Stomach (tissue), 19 donors: ENCODE measurements at places on chromosomes 4 and X.

- DNase-seq: no peak
These were observed 107.3 kb downstream of the GATB start for GRCh38 chr4:151653548-151653918.

DNA sequence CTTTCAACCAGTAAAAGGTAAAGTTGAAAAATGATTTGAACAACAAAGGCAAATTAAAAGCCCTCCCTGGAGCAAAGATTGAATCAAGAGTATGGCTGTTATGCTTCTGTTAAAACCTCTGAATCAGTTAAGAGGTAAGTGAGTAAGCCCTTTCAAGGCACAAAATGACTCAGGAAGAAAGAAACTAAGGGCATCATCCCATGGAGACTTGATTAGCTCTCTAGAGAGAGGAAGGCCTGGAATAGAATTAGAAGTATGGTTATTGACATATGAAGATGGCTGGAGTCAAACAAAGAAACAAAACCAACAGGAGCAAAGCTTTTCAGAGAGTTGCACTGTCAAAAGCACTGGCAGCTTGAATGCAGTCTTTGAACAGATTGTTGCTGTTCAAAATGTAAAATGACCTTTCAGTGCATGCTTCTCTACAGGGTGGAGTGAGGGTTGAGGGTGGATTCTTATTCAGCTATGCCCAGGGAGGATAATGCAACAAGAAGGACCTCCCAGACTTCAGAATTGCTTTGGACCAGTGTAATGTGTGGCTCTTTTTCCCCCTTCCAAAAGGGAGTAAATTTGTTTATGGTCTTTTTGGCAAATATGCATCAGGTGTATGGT lies 365.5 kb downstream of the GBA3 start:
- no peak for DNase-seq

DNA sequence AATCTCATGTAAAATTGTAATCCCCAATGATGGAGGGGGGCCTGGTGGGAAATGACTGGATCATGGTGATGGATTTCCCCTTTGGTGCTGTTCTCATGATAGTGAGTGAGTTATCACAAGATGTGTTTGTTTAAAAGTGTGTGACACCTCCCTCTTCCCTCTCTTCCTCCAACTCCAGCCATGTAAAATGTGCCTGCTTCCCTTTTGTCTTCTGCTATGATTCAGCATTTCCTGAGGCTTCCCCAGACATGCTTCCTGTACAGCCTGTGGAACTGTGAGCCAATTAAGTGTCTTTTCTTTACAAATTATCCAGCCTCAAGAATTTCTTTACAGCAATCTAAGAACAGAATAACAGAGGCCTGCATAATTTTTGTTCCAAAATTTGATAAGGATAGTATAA lies 85.2 kb downstream of the ANAPC10 start:
- DNase-seq: peak; percentile 16

- peak; percentile 82 for DNase-seq
These were observed 1.1 kb downstream of the KLHL15 start for GRCh38 chrX:24025741-24026403.

DNA sequence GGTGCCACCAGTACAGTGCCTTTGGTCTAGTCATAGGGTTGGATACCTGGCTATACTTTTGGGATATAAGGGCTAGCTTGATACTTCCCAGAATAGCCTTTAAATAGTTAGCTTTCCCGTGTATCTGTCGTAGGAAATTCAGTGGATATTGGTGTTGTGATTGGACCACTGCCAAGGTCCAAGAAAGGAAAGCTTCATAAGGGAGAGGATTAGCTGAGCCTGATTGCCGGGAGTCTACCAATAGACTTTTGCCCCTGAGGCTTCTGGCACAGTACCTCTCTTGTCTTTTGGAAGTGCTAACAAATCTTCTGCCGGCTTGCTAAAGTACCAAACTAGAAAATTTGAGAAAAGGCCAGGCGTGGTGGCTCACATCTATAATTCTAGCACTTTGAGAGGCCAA lies 350.6 kb downstream of the CHIC1 start:
- no peak for DNase-seq

DNA sequence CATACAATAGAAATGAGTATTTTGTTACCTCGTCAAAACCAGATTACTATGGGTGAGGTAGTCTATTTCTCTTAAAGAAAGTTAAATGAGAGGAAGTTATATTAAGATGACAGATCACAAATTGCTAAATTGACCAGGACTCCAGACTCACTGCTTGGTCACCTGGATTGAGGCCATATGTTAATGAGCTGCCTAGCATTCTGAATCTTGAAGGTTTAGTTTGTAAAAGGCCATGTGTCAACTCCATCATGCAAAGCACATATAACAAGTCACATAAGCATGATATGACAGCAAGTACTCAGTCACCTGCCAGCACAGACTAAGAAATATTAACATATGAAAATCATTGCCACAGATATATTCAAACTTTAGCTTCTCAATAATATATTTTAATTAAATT lies 72.6 kb downstream of the EPHA5 start:
- no peak for DNase-seq

DNA sequence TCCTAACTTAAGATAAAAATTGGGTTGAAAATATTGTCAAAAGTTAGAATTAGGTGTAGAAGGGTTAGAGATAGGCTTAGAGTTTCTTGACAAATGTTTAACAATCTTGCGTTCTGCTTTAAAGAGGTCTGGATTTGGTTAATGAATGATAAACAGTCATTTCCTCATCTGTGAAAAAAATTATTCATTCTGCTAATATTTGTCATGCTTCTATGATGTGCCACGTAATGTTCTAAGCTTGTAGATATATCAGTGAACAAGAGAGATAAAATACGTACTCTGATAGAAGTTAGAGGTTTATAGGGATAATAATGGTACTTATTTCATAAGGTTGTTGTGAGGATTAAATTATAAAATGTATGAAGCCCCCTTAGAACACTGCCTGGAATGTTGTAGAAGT lies 443.0 kb upstream of the GALNT7 start:
- peak; percentile 17 for DNase-seq

GRCh38 chr4:16686195-16686594 lies 212.2 kb downstream of the LDB2 start:
- no peak for DNase-seq

DNA sequence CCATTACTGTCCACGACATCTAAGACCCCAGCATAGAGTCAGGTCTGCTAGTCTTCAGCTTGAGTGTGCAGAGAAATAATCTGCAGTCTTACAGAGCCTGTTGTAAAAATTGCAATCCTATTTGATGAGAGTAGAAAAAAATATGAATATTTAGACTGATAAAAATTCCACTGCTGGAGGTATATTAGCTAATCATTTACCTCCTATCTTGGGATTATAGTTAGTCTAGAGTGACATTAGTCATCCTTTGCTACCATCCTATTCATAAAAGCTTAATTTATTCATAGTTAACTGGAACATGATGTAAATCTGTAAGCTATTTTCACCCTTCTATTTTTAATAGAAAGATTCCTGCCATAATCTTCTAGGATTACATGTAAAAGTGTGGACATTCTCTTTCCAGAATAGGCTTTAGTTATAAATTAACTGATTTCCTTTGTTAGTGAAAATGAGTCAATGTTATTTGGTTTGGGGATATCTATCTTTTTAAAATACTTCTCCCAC lies 26.7 kb downstream of the C4orf54 start:
- DNase-seq: no peak

DNA sequence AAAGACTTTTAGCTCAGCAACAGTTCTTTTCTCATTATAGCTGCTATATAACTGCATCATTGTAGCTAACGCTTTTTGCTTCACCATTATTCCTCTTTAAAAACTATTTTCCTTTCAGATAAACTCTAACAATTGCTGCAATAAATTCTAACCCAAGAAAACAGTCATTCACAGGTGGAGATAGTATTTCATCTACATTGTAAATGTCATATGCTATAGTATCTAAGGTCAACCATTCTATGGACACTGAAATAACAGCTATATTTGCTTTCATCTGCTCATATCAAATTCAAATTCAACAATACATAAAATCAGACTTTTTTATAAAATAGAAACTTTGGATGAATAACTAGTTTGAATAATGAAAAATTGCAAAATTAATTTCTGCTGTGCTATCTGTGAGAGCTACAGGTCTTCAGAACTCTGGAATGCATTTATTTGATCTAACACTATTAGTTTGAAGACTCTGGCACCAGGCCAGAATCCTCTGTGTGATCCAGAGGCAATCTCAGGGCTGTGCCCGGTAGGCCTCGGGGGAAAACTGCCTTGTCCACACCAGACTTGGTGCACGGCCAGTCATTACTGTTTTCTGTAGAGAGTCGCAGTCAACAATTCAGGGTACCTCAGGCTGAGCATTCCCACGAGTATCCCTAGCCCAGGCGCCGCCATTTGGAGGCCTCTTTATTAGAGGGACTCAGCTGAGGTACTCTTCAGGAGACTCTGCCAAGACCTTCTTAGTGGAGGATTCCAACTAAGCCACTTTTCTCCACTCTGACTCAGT lies 332.4 kb downstream of the SLC7A11 start:
- no peak for DNase-seq

GRCh38 chr4:156100651-156101050 lies 147.0 kb upstream of the CTSO start:
- no peak for DNase-seq

- no peak for DNase-seq
These were observed 107.7 kb downstream of the PHEX start for GRCh38 chrX:22139822-22140221.

DNA sequence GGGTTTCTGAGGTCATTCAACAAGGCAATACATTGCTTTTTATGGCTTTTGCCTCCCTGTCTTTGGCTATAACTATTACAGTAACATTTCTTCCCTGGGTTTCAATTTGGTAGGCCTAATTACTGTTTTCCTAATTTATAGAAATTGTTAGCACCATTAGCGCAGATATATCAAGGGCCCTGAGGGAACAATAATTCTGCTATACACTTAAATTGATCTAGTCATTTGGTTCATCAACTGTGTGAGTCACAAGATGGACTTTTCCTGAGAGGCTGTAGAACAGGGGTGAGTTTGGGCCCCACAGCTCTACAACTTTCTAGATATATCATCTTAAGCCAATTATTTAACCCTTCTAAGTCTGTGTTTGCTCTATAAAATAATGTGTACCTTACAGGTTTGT lies 107.9 kb downstream of the COMMD8 start:
- DNase-seq: no peak

- DNase-seq: no peak
These were observed 198.5 kb downstream of the PRDM5 start for GRCh38 chr4:120723986-120724385.

GRCh38 chrX:114889481-114889880 lies 127.9 kb downstream of the IL13RA2 start:
- no peak for DNase-seq

DNA sequence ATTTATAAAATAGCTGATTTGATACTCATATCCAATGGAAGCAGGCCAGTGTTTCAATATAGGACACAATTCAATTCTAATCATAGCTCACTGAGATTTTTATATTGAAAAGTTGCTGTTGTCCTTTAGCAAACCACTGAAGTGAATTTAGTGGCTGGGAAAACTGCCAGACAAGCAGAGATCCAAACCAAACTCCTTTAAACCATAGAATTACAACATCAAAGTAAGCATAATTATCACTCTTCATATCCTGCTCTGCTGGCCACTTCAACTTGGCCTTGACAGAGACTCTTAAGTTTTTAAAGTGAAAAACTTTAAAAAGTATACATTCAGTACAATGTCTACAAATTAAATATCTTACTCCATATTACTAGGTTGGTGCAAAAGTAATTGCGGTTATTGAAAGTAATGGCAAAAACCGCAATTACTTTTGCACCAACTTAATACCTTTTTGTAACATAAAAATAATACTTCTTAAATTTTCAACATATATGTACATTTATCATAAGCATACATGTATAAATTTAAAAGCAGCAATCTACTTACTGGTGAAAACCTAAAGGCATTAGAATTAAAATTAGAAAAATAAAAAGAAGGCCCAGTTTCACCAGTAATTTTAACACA lies 433.0 kb downstream of the PCDH10 start:
- no peak for DNase-seq

GRCh38 chr4:26601204-26601603 lies 17.3 kb downstream of the TBC1D19 start:
- no peak for DNase-seq

DNA sequence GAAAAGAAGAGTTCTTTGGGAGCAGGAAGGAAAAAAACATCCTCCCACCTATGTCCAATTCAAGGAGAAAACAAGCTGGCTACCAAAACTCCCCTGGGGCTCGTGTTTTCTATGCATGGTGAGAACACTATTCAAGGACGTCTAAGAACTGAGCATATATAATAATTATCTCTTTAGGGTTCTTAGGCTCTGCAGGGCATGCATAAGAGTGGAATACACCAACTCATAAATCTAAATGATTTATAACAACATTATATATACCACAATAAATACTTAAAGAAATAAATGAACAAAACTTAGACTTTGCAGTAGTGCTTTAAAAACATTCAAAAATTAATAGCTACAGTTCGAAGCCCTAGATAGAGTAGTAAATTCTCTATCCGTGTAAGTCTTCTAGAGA lies 19.5 kb upstream of the TMEM154 start:
- no peak for DNase-seq

GRCh38 chr4:76053730-76054129 lies 17.9 kb upstream of the CXCL11 start:
- peak; percentile 62 for DNase-seq

- DNase-seq: no peak
These were observed 292.4 kb upstream of the FAT1 start for GRCh38 chr4:187016101-187016500.

DNA sequence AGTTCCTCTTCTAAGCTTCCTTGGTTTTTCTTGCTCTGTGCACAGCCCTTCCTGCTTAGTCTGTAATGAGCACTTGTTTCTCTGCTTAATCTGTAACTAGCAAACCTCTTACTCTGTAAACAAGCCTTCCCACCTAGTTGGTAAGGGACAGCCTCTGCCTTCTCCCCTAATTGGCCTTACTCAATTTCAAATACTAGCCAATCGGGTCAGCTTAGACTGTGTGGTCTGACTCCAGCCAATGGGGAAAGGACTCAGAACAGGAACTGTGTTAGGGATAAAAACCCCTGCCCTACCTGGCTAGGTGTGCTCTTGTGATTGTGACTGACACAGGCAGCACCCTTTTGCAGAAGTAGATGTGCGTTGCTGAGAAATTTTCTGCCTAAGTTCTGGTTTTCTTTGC lies 136.5 kb upstream of the AADAT start:
- DNase-seq: peak; percentile 74

- DNase-seq: no peak
These were observed 478.9 kb downstream of the KCNIP4 start for GRCh38 chr4:21469438-21470300.
